ENCODE measurements at places on chromosomes 16 and 17.
A peak's percentile ranks its signal among the peaks of the same experiment; 100 is the strongest.

DNA sequence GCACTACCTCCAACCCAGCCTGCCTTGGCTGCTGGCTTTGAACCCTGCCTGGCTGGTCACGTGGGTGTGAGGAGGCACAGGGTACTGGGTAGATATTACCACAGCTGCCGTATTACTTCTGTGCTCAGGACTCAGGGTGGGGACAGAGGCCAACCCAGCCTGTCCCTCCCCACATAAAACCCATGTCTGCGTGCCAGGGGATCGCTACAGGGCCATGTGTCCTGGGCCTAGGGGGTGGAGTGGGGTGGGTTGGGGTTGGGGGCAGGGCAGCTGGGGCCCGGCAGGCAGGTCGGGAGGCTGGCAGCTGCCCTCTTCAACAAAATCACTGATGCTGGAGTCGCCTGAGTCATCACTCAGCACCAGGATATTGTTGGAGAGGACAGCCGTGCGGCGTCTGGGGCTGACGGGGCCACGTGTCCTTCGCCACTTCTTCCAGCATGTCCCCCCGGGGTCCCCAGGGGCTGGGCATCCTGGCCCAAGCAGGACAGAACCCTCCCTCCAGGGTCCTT is 39.7 kb upstream of the PVALEF start:
- peak; percentile 34 for DNase-seq

- no peak for DNase-seq
These were observed 6.2 kb upstream of the TMEM100 start for GRCh38 chr17:55728833-55729232.

GRCh38 chr17:31843070-31843745 is 15.8 kb downstream of the COPRS start:
- DNase-seq: no peak

DNA sequence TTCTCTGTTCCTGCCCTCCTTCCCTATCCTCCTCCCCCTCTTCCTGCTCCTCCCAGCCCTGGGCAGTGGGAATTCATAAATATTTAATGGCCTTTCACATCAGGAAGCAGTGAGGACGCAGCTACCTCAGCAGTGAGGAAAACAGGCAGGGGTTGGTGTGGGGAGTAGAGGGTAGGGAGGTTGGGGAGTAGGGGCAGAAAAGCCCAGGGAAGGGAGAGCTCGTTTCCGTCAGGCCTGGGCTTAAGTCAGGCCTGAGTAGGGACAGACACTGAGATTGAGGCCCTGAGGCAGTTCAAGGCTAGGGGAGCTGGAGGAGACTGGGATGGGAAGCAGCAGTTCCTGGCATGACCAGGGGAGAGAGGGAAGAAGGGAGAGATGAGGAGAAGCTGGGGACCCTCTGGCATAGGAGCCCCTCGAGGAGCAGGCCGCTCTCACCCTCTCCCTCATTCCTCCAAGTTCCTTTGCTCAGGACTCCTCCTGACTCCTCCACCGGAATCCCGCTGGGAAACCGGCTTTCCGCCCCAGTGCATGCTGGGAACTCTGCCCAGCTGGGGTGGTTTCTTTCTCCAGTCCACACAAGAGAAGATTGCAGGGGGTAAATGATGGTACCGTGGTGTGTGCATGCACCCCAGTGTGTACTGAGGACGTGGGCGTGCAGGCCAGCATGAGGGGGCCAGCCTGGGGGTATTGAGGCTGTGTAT is 6.2 kb downstream of the SAMD14 start:
- no peak for DNase-seq

DNA sequence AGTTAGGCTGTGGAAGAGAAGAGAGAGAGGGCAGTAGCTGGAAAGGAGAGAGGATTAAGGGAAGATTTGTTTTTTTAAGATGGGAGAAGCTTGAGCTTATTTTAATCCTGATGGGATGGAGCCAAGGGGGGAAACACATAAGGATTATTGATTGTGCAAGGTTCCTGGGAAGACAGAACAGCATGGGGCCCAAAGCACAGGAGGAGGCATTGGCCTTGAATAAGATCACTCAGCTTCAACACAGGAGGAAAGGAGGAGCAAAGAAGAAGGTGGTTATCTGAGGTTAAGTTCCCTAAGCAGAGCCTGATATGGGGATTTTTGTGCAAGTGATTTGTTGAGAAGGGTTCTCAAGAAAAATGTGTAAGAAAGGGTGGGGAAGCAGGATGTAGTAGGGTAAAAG is 169.8 kb downstream of the ABCC12 start:
- DNase-seq: no peak

GRCh38 chr17:64081802-64082799 is 47.8 kb downstream of the ERN1 start:
- peak; percentile 78 for DNase-seq

GRCh38 chr16:78509965-78510364 is 410.5 kb downstream of the WWOX start:
- DNase-seq: no peak

DNA sequence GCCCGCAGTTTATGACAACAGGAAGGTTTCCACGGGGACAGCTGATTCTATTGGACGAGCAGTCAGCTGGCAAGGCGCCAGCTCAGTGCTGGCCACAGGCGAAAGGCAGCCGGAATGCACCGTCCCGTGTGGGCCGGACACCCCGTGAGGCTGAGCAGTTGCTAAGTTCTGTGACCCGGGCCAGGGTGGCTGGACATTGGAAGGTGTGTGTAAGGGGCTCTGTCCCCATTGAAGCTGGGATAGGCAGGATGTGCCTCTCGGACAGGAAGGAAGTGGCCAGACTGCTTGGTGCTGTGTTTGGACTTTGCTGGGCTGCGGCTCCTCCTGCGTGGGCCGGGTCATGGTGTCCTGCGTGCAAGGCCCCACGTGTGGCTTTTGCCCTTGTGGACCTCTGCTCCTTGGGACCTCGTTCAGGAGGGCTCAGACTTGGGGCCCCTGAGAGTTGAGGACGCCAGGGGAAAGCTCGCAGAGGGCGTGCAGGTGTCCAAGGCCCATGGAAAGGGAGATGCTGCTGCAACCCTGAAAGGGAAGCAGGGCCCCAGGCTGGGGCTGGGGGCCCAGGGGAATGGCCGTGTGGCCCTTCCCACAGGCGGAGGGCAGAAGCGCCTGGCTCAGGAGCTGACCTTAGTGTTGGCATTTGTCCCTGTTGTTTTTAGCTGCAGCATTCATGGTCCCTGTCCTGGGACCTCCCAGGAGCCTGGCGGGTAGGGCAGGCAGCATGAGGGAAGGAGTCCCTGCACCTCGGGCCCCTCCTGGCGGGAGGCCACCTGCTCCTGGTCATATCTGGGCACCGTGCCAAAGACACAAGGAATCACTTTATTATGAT is 10.0 kb downstream of the BAIAP2 start:
- DNase-seq: no peak

DNA sequence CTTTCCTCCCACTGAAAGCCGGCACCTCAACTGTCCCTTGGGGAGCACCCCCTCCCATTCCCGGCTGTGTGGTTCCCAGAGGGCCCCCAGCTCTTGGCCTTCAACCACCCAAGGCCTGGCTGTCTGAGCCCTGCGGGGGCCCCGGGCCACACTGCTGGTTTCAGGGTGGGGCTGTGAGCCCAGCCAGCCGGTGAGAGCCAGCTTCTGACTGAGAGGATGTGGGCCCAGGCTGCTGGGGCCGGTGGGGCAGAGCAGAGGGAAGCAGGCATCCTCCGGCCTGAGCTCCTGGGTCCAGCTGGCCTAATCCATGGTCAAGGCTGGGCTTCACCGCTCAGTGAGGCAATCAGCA is 875 bp upstream of the LGALS3BP start:
- DNase-seq: no peak

- peak; percentile 63 for DNase-seq
These were observed 72.8 kb downstream of the MMD start for GRCh38 chr17:55348749-55349354.

DNA sequence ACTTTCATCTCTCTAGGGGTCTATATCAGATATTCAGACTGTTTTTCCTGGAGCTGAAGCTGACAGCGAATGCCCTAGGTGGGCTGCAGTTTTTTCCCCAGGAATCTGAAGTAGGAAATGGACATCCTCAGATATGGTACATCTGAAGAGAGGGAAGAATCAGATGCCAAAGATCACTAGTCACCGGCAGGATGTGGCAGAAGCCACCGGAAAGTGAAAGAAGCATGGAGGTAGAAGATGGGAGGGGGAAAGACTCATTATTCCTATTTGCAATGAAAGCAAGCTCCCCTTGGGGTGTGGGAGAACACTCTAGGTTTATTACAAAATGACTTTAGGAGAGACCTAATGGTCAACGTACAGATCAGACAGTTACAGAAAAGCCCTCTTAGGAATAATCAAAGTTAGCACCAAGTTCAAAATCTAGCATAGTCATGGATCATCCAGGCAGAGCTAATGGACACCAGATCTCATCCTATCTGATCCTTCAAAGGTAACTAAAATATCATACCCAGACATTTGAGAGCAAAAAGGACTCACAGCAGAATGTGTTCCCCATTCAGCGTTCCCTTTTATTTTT is 110.7 kb downstream of the HS3ST3A1 start:
- no peak for DNase-seq

- no peak for DNase-seq
These were observed 569.8 kb upstream of the ZFHX3 start for GRCh38 chr16:73617738-73618137.

- no peak for DNase-seq
These were observed 11.2 kb downstream of the METTL22 start for GRCh38 chr16:8632675-8633182.

DNA sequence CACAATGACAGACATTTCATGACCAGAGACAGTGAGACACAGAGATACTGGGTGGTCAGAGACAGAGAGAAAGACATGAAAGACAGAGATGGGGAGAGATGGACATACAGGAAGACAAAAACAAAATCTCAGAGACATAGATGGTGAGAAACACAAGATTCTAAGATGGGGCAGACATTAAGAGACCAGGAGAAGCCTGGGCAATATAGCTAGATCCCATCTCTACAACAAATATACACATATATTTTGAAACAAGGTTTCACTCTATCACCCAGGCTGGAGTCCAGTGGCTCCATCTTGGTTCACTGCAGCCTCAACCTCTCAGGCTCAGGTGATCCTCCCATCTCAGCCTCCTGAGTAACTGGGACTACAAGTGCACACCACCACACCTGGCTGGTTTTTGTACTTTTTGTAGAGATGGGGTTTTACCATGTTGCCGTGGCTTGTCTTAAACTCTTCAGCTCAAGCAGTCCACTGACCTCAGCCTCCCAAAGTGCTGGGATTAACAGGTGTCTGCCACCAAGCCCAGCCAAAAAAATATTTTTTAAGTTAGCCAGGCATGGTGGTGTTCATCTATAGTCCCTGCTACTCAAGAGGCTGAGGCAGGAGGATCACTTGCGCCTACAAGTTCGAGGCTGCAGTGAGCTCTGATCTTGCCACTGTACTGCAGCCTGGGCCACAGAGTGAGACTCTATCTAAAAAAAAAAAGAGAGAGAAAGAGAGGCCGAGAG is 2.1 kb downstream of the SEPTIN1 start:
- DNase-seq: no peak
